Ovary (tissue), 10 donors: ENCODE measurements at places on chromosomes 5 and 9.

DNA sequence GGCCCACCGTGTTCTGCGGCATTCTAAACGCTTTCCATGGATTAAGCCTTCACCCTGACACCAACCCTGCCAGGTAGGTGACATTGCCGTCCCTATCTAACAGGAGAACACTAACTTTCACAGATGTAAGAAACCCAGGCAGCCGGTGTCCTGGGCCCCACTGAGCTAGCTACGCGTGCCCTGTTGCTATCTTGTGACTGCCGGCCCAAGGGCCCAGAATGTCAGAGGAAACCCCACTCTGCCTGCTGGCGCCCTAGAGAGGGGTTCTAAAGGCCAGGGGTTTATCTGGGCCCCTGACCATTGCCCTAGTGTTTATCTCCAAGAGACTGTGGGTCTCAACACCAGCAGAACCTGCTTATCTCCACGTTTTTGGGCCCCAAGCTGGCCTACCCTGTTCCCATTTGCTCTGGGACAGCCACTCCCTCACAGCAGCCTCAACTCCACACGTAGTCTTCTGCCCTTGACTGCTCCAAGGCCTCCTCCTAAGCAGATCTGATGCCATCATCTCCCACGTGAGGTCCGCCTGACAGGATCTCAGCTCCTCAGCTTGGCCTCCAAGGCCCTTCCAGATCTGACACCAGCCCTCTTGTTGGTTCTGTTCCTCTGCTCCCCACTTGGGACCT is 18.1 kb upstream of the ZBTB34 start:
- no peak for DNase-seq

GRCh38 chr5:38190111-38190510 is 68.2 kb upstream of the EGFLAM start:
- DNase-seq: no peak

DNA sequence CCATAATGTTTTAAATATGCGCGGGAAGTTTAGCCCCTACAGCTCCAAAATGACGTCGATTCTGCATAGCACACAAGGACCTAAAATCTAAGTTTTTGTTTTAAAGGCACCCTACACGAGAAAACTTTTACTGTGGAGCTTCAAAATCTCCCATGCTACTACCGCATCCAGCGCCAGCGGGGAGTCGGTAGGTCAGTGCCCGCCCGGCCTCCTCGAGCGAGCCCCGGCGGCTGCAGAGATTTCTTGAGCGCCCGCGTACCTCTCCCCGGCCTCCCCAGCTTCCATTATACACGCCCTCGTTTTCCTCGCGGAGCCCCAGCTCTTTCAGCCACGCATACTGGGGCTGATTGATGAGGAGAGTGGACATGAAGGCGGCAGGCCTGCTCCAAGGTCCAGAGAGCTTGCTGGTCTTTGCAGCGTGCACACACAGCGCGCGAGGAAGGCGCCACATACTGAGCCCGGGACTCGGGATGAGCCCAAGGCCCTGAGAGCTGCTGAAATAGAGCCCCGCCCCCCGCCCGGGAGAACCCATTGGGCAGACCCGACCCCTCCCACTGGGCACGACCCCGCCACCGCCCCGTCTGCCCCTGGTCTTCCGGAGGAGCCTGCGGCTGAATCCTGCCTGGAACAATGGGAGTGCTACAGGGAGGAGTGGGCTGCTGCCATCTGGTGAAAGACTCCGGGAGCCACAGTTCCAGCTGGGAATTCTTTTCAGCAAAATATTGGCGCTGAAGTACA is at the start of gene ALDH7A1:
Gene ALDH7A1, minus strand, starts transcription at position 472 of the 738 bp plus-strand sequence. Its CDS starts 21 bp downstream, at position 451.
- DNase-seq: peak; percentile 95

DNA sequence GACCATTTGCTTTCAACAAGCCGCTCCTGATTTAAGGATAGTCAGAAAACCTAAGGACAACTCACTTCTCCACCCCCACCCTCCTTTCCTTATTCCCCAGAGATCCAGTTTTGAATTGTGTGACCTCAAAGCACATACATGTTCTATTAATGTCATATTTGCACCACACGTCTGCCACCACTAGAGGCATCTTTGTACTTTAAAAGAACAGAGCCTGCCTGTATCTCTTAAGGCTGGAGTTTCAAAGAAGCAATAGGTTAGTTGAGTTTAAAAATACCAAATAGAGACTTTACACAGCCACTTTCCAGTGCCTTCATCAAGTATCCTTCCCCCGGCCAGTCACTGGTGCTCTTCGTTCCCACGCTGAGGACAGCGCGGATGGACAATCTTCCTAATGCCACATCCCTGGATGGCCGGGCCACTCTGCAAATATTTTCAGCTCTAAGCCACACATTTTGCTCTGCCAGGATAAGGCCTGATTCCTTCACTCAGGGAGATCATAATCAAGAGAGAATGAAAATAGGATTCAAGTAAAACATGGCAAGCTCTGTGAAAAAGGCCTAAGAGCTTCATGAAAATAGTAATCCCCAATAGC is 146.3 kb downstream of the SNCAIP start:
- DNase-seq: no peak

DNA sequence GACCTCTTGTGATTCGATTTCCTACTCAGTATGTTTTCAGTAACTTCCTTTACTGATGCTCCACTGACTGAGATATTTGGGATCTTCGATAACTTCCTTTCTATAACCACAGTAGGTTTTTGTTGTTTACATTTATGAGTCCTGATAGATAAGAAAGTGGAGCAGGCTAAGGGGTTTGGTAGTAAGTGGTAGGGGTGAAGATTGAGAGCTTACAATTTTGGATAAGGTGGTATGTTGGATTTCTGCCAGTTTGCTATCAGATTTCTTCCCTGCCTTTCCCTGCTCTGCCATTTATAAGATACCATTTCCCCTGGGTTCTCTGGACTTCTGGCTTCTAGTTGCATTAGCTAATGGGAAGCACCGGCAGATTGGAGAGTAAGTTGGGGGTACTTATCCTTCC is 7.9 kb upstream of the NDUFS4 start:
- DNase-seq: no peak

DNA sequence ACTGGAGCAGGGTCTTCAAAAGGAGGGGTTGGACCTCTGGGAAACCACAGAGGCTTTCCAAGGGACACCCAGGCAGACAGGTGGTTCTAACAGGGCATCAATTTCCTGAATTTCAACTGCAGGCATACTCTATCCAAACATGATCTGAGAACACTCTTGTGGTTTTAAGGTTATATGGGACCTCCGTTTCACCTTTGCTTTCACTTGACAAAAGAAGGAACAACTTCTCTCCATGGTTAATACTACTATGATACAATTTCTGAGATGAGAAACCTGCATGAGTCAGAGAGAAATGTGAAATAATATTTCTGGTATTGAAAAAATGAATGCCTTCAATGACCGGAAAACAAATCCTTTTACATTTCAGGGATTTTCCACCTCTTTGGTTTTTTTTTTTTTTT is 28.0 kb upstream of the ERAP1 start:
- DNase-seq: no peak

DNA sequence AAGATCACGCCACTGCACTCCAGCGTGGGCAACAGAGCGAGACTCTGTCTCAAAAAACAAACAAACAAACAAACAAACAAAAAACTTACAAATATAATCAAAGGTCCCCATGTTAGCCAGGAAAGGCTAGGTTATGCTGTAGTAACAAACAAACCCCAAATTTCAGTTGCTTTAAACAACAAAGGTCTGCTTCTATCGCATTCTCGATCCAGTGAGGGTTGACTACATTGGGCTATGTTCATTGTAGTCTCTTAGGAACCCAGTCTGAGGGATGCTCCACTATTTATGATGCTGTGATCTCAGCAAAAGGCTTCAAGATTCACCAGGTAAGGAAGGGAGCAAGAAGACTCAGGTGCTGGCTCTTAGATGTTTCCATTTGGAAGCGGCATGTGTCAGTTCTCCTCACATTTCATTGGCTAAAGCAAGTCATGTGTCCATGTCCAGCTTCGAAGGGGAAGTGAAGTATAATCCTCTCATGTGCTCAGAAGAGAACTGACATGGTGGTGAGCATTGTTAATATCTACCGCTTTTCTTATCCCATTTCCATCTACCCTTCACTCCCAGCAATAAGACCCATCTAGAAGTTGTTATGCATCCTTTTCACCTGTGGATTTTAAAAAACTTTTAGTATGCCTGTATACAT is 26.5 kb upstream of the NEK6 start:
- no peak for DNase-seq

DNA sequence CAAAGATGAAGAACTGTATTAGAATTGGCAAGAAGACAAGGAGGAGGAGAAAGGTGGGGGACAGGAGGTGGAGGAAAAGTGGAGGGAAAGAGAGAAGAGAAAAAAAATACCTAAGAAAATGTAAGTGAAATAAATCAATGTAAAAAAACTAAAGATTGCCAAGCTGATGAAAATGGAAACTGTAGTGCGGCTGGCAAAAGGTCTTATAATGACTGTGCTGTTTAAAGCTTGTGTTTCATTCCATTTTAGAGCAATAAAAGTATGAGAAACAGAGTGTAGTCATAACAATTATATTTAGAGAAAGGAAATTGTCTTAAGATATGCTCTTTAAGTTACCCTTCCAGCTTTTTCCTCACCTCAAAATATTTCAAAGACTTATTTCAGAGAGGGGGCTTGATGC is 670.5 kb upstream of the SEMA6A start:
- DNase-seq: no peak

- DNase-seq: no peak
These were observed 282.2 kb downstream of the DTWD2 start for GRCh38 chr5:118705959-118706667.

DNA sequence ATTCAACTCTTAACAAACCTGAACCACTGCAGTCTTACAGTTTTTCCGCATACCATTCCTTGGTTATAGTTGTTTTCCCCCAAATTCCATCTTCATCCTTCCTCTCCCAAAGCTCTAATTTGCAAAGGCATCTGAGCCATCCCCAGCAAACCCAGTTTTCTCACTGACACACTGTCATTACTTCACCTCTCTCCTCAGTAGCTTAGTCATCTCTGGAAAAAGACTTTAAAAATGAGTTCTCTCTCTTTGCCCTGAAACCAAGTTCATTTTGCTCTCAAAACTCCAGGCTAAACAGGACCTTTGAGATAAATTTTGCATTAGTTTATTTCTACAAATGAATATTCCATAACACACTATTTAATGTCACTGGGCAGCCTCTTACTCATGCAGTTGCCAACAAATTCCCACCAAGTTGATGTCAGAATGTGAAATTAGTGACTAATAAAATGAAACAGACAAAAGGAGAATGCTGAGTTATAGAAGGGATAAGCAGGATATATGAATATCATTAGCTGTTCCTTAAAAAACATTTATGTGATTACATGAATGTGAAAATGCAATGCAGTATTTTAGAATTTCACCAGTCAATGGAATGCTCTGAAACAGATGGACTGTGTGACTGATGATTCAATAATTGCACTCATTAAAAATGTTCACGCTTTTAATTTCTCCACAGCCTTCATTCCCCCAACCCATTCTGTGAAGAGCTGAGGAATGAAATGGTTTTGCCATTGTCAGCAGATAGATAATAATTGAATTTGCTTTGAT is 107.4 kb upstream of the DMAC1 start:
- DNase-seq: no peak

DNA sequence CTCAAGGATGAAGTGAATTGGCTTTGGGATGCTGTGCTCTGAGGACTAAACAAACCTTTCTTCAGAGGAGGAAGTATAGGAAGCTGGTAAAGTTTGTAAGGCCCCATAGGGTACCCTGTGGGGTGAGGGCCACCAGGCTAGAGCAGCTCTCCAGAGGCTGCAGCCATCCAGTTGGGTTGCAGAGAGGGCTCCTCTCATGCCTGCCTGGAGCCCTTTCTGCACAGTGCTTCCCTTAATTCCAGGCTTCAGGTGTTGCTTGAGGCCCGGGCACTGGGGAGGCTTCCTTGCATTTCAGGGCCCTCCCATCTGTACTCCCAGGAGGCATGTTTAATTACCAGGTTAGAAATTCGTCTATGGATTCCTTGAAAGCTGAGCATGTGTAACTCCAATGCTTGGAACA is 95.3 kb upstream of the FSTL4 start:
- DNase-seq: no peak

- no peak for DNase-seq
These were observed 1175.2 kb downstream of the PTPRD start for GRCh38 chr9:9437641-9438040.

- no peak for DNase-seq
These were observed 2.2 kb downstream of the NTNG2 start for GRCh38 chr9:132163876-132164603.

DNA sequence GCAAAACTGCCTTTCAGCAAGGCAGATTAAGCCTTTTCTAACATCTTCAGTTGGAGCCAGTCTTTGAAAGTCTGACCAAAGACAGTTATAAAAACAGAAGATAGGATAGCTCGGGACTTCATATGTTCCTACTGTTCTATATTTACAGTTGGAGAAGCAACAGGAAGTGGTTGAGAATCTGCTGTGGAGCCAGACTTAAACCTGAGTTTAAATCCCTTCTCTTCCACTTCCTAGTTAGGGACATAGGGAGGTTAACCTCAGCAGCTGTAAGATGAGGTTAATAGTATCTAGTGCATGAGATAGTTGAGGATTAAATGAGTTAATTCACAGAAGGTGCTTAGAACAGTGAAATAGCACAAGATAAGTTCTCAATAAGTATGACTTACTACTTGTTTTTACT is 84.5 kb upstream of the FREM1 start:
- DNase-seq: no peak

DNA sequence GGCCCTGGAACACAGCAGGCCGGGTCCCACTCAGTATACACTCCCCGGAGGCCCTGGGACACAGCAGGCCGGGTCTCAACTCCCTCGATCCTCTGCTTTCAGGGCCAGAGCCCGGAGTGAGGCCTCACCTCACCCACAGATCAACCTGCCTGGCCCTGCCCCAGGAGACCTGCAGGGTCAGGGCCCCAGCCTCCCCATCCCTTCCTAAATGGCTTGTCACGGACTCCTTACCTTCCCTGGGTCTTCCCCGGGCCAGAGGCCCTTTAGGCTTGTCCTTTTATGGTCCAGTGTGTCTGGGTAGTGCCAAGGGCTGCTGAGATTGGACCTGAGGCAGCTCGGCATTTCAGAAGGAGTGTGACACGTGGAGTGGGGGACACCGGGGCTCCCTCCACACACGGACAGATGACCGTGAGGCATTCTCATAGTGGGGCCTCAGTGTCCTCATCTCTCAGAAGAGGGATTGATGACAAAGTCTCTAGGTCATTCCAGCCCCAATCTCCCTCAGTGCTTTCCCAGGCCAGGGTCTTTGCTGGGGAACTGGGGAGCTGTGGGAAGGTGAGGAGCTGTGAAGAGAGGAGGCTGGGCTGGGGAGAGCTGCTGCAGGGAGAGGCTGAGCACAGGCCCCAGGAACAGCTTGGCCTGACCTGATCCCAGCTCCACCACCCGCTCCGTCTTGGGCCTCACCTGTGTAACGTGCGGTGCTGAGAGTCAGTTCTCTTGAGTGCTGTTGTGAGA is 18.0 kb upstream of the PLEKHG4B start:
- no peak for DNase-seq

DNA sequence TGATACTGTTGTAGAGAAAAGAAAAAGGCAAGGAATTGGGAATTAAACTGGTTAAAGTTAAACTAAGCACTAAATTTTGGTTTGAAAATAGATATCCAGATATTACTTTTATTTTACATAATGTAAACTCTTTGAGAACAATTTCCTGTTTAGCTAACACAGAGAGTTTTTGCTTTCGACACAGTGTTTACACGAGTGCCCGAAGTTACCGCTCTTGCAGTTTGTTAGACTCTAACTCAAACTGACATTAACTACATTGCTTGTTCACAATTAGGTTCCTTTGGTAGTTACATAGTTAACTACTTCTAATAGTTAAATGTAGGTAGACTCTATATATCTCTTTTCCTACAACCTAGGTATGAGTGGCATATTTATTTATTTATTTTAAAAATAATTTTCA is 117.1 kb upstream of the CHD1 start:
- DNase-seq: no peak
